ENCODE measurements at places on chromosomes 1 and 21. TPM values are rescaled to one million over a fixed set of nuclear protein-coding genes. Genes with fewer than 3 reads are reported as not detected.

- H3K27ac ChIP-seq, result peak overlapping the region; percentile 6
- peaks cover 16% of the 10 kb centered on the region for H3K4me1 ChIP-seq
- H3K36me3 ChIP-seq, result no peaks in the 10 kb centered on the region
- DNase-seq, result peak; percentile 46
Observed at GRCh38 chr1:2115702-2116341, 65.6 kb downstream of the PRKCZ start.

- H3K27ac ChIP-seq, result no peak overlapping the region
- no peak for DNase-seq
- H3K27me3 ChIP-seq, result no peaks in the 10 kb centered on the region
- H3K4me1 ChIP-seq, result no peaks in the 10 kb centered on the region
Observed at GRCh38 chr1:116764466-116764898, 10.3 kb downstream of the CD2 start.

DNA sequence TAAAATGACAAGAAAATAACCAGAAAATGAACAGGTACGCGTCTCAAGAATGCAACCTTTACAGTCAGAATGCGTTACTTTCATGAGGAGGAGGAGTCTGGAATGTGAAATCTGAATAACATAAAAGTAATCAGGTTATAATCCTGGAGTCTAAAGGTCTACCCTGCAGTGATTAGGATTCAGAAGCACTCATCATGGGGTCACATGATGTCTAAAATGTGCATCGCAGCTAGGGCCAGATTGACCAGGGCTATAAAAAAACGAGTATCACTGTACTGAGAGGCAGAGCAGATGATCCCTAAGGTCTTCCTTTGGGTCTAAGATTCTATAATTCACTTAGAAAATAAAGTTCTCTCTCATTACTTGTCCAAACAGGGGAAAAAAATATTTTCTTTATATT is 7.4 kb downstream of the EIF2D start:
- H3K27ac ChIP-seq, result no peak overlapping the region

DNA sequence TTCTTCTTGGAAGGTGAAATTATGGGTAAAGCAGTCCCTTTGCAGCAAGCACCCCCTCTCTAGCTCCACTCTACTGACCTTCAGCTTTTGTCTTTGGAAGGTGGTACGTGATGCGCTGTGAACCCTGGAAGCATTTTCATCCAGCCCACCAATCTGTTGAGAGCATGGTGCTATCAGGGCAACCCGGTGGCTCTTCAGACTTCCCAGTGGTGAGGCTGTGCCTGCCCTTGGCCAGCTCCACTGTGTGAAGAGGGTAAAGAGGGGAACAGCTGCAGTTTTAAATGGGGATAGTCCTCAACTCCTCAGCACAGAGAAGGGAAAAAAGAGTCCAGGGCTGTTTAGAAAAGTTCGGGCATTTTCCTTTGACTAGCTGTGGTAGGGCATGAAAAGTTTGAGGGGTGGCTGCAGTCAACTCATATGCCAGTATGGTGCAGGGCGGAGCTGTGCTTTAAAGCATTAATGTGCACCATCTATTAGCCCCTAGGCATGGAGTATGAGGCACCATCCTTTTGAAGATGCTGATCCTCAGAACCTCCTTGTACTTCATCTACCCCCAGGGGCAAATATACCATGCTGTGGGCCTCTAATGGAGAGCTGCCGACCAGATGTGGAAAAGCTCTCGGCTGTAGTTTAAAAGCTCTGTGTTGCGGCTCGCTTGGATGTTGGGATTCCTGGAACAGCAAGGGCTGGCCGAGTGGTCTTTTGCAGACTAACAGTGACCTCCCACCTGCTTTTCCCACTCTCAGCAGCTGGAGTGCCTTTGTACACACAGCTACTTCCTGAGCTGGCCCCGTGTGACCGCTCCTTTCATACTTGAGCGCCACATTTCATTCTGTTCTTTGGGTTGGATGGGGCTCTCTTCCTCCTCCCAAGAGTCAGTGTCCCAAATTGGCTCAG is 123.0 kb downstream of the PEX14 start:
- no peaks in the 10 kb centered on the region for H3K36me3 ChIP-seq
- DNase-seq, result no peak
- peak overlapping the region; percentile 12 for H3K27ac ChIP-seq
- no peaks in the 10 kb centered on the region for H3K27me3 ChIP-seq

- peak; percentile 56 for DNase-seq
- no peak overlapping the region for H3K4me3 ChIP-seq
- no peaks in the 10 kb centered on the region for H3K36me3 ChIP-seq
- H3K27me3 ChIP-seq, result peaks cover 2% of the 10 kb centered on the region
- H3K4me1 ChIP-seq, result peaks cover 23% of the 10 kb centered on the region
Observed at GRCh38 chr1:240027059-240027462, 64.6 kb upstream of the FMN2 start.

CCDC181 gene
- total RNA-seq, result 1.1 TPM

ORC1 gene
- 3.4 TPM for total RNA-seq

PLXNA2 gene
- total RNA-seq, result 66.0 TPM

Measured in glutamatergic neuron (in vitro differentiated cells).